Muscle of leg (tissue), 16 donors: ENCODE measurements at places on chromosomes 11 and 22. TPM values are rescaled to one million over a fixed set of nuclear protein-coding genes. Genes with fewer than 3 reads are reported as not detected.

DNA sequence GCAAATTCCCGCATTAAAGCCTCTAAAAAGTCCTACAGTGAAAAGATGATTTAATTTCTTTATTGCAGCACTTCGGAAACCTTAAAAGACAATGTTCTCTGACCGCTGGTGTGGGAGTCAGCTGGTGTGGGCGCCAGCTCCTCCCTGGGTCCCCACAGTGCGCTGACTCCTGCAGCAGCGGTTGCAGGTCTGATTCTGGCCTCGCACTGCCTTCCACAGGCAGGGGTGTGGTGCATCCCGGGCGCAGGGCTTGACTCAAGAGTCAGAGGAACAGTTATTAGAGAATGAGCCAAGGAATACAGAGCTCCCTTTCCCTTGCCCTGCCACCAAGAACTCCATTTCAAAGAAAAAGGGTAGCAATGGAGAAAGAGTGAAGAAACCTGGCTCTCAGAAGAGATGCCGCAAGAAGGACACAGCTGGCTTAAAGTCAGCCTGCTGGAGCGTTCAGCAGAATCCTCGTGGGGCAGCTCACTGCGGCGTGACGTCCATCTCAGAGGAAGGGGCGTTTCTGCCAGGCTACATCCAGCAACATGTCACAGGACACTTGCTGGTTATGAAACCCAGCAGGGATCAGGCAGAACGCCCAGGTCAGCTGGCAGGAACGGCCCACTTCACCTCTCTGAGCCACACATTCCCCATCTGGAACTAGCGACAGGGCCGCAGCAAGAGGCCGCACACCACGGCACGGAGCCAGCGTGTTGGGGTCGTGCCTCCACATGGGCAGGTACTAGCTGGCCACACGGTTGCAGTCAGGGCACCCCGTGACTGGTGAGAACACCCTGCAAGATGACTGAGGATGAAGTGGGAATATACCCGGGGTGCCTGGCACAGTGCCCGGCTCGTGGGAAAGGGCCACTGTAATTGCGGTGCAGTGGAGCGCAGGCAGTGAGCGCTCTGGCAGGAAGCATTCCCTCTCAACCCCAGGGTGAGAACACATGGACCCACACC is 18.1 kb upstream of the EFCAB6 start:
- peaks cover 83% of the 10 kb centered on the region for H3K4me1 ChIP-seq
- no peak overlapping the region for H3K4me3 ChIP-seq
- H3K27me3 ChIP-seq, result no peaks in the 10 kb centered on the region
- peak overlapping the region; percentile 91 for H3K27ac ChIP-seq
- DNase-seq, result peak; percentile 53

DNA sequence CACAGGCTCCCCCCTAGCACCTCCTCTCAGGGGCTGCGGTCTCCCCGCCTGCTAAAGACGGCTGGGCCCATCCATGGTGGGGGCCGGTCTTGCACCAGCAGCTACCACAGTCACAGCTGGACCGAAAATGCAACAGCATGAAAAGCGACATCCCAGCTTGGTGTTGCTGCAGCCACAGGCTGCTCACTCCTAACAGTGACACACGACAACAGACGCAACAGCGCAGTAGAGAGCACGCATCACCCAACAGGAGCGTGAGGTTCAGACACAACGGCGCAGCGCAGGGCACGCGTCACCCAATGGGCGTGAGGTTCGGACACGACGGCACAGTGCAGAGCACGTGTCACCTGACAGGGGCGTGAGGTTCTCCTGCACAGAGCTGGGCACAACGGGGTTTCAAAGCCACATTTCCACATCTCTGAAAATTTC is 24.1 kb downstream of the TOLLIP start:
- no peaks in the 10 kb centered on the region for H3K27me3 ChIP-seq
- peaks cover 80% of the 10 kb centered on the region for H3K36me3 ChIP-seq
- no peak for DNase-seq
- no peak overlapping the region for H3K27ac ChIP-seq
- H3K4me3 ChIP-seq, result no peak overlapping the region
- H3K4me1 ChIP-seq, result no peaks in the 10 kb centered on the region

GRCh38 chr11:61963016-61963281 is 4.5 kb downstream of the FTH1 start:
- no peak for DNase-seq
- peaks cover 20% of the 10 kb centered on the region for H3K4me1 ChIP-seq
- peak overlapping the region; percentile 51 for H3K27ac ChIP-seq

GRCh38 chr11:9972989-9973388 is 309.1 kb downstream of the SWAP70 start:
- peak; percentile 93 for DNase-seq
- no peaks in the 10 kb centered on the region for H3K27me3 ChIP-seq
- H3K27ac ChIP-seq, result peak overlapping the region; percentile 8
- H3K4me1 ChIP-seq, result no peaks in the 10 kb centered on the region
- H3K4me3 ChIP-seq, result no peak overlapping the region

DNA sequence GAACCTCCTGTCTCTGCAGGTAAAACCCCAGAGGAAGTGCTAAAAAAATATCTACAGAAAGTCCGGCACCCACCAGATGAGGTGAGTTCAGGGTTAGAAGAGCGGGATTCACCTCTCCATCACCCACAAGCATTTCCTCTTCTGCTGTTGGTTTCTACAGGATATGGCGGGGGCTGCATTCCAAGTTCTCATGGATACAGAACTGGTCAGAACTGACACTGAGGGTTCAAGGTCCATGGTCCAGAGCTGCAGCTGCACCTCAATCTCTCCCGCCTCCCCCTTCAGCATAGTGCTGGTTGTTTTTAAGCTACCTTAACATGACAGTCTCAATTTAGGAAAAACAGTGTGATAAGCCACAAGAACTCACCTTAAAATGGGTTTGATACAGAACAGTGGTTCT is 19.2 kb downstream of the DTX4 start:
- H3K4me3 ChIP-seq, result no peak overlapping the region
- DNase-seq, result no peak
- H3K27me3 ChIP-seq, result no peaks in the 10 kb centered on the region
- H3K36me3 ChIP-seq, result peaks cover 58% of the 10 kb centered on the region
- H3K4me1 ChIP-seq, result peaks cover 30% of the 10 kb centered on the region
- no peak overlapping the region for H3K27ac ChIP-seq

- H3K4me1 ChIP-seq, result no peaks in the 10 kb centered on the region
- no peak overlapping the region for H3K4me3 ChIP-seq
- no peaks in the 10 kb centered on the region for H3K36me3 ChIP-seq
- H3K27me3 ChIP-seq, result no peaks in the 10 kb centered on the region
- peak; percentile 3 for DNase-seq
- H3K27ac ChIP-seq, result no peak overlapping the region
These were observed 20.9 kb upstream of the NAALAD2 start for GRCh38 chr11:90113541-90113940.

GRCh38 chr11:11500744-11501487 is 120.9 kb downstream of the GALNT18 start:
- no peaks in the 10 kb centered on the region for H3K36me3 ChIP-seq
- H3K27me3 ChIP-seq, result no peaks in the 10 kb centered on the region
- peak; percentile 22 for DNase-seq
- H3K27ac ChIP-seq, result no peak overlapping the region
- peaks cover 18% of the 10 kb centered on the region for H3K4me1 ChIP-seq
- H3K4me3 ChIP-seq, result no peak overlapping the region

GRCh38 chr11:36074941-36075431 is 131.1 kb downstream of the LDLRAD3 start:
- H3K36me3 ChIP-seq, result peaks cover 3% of the 10 kb centered on the region
- no peaks in the 10 kb centered on the region for H3K27me3 ChIP-seq
- DNase-seq, result peak; percentile 57
- H3K4me3 ChIP-seq, result no peak overlapping the region

DNA sequence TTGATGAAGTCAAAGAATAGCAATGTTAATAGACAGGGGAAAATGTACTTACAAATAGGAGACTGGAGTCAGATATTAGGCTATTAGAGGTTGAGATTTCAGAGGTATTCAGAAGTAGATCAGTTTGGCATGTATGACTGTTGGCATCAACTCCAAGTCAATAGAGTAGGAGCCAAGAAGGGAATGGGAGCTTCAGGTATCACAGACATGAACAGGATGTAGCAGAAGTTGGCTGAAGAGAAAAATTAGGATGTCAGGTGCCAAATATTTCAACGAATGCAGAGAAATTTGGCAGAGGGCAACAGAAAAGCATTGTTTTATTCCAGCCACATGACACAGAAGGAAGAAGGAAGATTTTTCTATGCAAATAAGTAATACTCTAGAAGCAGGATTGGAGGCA is 69.7 kb downstream of the GLYATL1 start:
- H3K4me1 ChIP-seq, result no peaks in the 10 kb centered on the region
- no peaks in the 10 kb centered on the region for H3K36me3 ChIP-seq
- no peak overlapping the region for H3K27ac ChIP-seq
- no peaks in the 10 kb centered on the region for H3K27me3 ChIP-seq

The CRYBA4 gene
- not detected for polyA plus RNA-seq

DNA sequence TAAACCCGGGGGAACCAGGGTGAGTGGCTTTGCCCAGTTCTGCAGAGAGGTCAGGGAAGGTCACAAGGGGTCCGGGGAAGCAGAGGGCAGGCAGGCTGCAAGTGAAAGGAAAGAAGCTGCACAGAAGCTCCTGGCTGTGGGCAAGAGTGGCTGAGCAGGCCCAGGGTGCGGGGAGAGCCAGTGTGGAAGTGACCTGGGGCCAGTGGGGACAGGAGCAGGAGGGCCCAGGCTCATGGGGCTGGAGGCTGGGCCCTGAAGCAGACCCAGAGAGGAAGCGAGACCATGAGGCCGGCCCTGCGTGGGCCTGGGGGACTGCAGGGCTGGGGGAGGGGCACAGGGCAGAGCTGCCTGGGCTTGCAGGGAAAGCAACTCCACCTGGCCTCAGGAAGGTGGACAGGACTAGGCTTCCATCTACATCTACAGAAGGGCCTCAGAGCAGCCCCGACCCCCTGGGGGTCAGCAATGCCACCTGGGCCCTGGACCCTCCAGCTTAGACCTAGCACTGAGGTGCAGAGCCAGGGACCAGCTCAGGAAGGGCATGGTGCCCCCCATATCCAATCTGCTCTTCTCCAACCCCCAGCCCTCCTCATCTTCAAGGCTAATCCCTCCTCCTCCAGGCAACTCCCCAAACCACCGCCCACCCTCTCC is 11.6 kb downstream of the IGF2 start:
- peaks cover 9% of the 10 kb centered on the region for H3K4me1 ChIP-seq
- H3K27ac ChIP-seq, result peak overlapping the region; percentile 52
- no peak overlapping the region for H3K4me3 ChIP-seq
- H3K27me3 ChIP-seq, result peaks cover under 1% of the 10 kb centered on the region

GRCh38 chr22:29030618-29031226 is 30.9 kb downstream of the C22orf31 start:
- peak overlapping the region; percentile 67 for H3K27ac ChIP-seq
- peaks cover 6% of the 10 kb centered on the region for H3K36me3 ChIP-seq

DNA sequence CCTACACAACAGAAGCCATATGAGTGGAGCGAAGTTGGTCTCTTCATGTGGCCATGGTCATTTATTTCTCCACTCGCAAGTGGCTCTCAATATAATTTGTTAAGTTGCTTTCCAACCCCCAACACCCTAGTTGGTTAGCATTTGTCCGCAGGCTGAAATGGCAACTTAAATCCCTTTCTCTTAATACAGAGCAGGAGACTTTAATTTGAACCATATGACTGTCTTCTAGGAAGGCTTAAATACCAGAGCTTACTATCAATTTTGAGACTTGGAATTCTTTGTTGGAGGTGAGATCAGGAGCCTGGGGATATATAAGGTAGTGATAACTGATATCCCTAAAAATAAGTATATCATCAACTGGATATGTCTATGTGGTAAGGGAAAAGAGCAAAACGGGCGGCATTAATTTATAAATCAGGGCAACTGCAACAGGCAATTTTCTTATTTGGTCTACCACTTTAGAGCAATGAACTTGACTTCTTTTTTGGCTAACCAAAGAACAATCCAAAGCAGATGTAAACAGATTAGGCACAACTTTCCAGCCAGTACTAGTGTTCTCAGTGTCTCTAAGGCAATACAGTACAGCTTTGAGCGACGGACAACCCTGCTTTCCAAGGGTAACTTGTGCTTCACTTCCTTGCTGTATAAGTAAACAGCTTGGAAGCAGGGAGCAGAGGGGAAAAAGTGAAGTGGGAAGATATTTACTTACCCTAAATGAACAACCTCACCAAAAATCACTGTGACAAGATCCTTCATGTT is 74.7 kb upstream of the APOA1 start:
- H3K36me3 ChIP-seq, result no peaks in the 10 kb centered on the region
- H3K4me3 ChIP-seq, result no peak overlapping the region
- H3K27ac ChIP-seq, result peak overlapping the region; percentile 48

The YAP1 gene
- 80.1 TPM for polyA plus RNA-seq

The XKR3 gene
- not detected for polyA plus RNA-seq

GRCh38 chr11:123137431-123138224 is 57.4 kb downstream of the CLMP start:
- peaks cover 13% of the 10 kb centered on the region for H3K4me1 ChIP-seq
- H3K27ac ChIP-seq, result peak overlapping the region; percentile 81
- H3K36me3 ChIP-seq, result no peaks in the 10 kb centered on the region
- peak; percentile 95 for DNase-seq

The P2RY2 gene
- polyA plus RNA-seq, result 0.43 TPM

The VSIG2 gene
- polyA plus RNA-seq, result 1.6 TPM

GRCh38 chr22:22897091-22897490 is 9.5 kb downstream of the IGLL5 start:
- H3K27me3 ChIP-seq, result peaks cover 6% of the 10 kb centered on the region
- no peak overlapping the region for H3K4me3 ChIP-seq
- peak overlapping the region; percentile 63 for H3K27ac ChIP-seq
- peaks cover 29% of the 10 kb centered on the region for H3K4me1 ChIP-seq
- H3K36me3 ChIP-seq, result no peaks in the 10 kb centered on the region
- peak; percentile 74 for DNase-seq

DNA sequence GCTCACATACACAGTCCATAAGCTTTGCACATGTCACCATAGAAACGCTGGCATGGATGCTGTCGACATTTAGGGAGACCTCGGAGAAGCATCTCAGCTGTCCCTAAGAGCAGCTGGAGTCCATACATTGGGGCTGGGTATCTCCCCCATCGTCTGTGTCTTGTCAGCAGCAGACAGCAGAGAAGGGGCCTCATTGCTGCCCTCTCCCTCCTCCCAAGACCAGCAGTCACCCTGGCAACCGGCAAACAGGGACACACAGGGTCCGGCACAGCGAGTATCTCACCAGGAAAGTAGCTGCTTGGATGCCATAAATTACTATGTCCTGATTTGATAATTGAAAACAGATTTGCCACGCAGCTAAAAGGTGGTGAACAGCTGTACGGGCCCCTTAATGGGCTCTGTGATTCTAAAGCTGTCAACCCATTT is 84.4 kb downstream of the CD44 start:
- H3K4me3 ChIP-seq, result no peak overlapping the region
- peaks cover 52% of the 10 kb centered on the region for H3K36me3 ChIP-seq

The FXYD2 gene
- polyA plus RNA-seq, result 1.5 TPM

- H3K27ac ChIP-seq, result no peak overlapping the region
- peaks cover 6% of the 10 kb centered on the region for H3K27me3 ChIP-seq
- no peaks in the 10 kb centered on the region for H3K4me1 ChIP-seq
- H3K4me3 ChIP-seq, result no peak overlapping the region
- DNase-seq, result no peak
These were observed 112.2 kb downstream of the BRD1 start for GRCh38 chr22:49715450-49715849.

DNA sequence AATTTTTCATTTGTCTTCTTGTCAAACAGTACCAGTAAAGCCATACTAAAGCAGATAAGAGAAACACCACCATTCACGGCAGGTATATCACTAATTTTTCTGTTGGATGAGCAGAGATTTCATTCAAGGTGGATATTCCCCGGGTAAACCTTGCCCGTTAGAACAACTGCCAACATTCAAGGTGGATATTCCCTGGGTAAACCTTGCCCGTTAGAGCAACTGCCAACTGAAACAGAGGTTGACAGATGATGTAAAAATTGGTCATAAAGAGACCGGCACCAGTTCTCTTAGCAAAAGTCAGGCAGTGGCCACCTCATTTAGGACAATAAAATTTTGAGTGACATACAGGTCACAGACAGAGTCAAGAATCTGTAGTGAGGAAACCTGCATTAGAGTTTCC is 423.4 kb upstream of the SYN3 start:
- no peak overlapping the region for H3K27ac ChIP-seq
- H3K4me1 ChIP-seq, result no peaks in the 10 kb centered on the region
- no peaks in the 10 kb centered on the region for H3K36me3 ChIP-seq
- no peaks in the 10 kb centered on the region for H3K27me3 ChIP-seq
- H3K4me3 ChIP-seq, result no peak overlapping the region
